ENCODE measurements at places on chromosomes 16 and 17.

- DNase-seq: no peak
Measured at GRCh38 chr16:23848958-23849357, 13.2 kb downstream of the PRKCB start.

DNA sequence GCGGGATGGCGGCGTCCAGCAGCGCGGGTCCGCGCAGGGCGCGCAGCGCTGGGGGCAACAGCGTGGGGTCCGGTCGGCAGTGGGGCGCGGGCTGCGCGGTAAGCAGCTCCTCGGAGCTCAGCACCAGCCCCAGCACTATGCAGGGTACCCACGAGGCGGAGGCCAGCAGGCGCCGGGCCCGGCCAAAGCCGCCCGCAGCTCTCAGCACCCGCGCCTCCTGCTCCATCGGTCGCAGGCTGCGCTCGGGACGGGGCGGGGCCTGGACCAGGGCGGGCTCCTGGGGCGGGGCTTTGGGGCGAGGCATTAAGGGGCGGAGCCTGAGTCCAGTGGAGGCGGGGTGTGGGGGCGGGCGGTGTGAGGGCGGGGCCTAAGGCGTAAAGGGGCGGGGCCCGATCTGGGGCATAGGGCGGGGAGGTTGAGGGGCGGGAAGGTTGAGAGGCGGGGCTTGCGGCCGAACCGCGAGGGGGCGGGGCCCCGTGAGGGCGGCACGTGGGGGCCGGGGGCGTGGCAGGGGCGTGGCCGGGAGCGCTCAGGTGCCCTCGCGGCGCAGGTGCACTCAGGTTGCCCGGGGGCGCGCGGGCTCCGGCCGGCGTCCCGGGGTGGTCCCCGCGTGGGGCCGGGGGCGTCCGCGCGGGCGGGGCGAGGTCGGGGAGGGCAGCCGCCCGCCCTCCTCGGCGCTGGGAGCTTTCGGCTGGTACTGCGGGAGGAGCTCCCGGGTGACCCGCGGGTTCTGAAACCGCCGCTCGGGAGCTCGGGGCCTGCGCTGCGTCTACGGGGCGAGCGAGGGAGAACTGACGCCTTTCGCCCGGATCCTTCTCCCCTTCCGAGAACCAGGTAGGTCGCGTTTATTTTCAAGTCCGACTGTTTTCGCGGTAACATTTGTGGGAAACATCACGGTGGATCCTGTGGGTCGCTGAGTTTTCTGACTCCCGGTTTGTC is 1.4 kb upstream of the SLC22A31 start:
- DNase-seq: no peak

- DNase-seq: no peak
Measured at GRCh38 chr16:86303787-86304678, 206.3 kb upstream of the FOXF1 start.

- no peak for DNase-seq
Measured at GRCh38 chr17:48578616-48579470, 693 bp upstream of the HOXB4 start.

DNA sequence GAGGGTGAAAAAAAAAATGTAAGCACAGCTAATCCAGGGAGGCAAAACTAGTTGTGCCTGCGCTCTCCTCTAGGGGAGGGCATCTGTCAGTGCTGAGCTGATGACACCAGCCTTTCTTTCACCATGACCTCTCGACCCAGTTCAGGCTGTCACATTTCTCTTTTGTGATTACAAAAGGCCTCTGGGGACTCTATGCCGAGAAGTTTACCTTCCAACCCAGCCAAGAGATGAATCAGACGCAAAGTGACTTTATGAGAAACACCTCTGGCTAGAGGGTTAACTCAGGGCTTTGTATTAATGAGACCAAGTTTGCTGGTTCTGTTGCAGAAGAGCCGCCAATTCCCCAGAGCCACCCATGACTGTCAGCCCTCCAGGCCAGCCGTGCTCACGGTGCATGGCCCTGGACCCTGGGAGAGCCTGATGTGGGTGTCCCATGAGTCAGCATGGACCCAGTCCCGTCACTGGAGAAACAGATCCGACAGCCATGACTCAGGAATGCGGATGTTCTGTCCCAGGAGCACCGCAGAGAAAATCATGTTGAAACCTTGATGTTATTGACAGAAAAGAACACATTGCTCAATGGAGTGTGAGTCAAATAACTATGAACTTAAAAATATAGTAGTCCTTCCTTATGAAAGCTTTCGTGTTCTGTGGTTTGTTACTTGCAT is 437.2 kb downstream of the HS3ST3B1 start:
- DNase-seq: peak; percentile 96

GRCh38 chr16:4664538-4665418 is 28.6 kb upstream of the NUDT16L1 start:
- no peak for DNase-seq

GRCh38 chr17:7714721-7715594 is 2.6 kb upstream of the DNAH2 start:
- no peak for DNase-seq

DNA sequence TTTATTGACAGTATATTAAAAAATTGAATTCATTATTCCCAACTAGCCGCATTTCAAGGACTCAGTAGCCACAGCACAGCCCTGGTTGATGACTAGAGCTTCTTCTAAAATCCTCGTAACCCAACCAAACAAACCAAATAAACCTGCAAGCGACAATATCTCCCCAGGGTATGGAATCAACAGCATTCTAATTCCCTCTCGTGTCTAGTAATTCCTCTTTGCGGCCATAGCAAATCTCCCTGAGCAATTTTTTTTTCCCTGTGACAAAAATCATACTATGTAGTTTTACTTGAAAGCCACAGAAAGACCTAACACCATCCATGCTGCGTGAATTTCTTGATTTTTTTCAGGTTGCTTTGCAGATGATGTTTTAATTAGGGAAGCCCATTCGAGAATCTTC is 143.4 kb upstream of the MYOCD start:
- DNase-seq: no peak

- no peak for DNase-seq
Measured at GRCh38 chr16:70605283-70605657, 41.1 kb upstream of the IL34 start.
